ENCODE measurements at places on chromosomes 5 and 9. TPM values are rescaled to one million over a fixed set of nuclear protein-coding genes. Genes with fewer than 3 reads are reported as not detected.

- peak; percentile 17 for DNase-seq
Measured at GRCh38 chr9:109907810-109908458, 127.9 kb downstream of the PALM2AKAP2 start.

DNA sequence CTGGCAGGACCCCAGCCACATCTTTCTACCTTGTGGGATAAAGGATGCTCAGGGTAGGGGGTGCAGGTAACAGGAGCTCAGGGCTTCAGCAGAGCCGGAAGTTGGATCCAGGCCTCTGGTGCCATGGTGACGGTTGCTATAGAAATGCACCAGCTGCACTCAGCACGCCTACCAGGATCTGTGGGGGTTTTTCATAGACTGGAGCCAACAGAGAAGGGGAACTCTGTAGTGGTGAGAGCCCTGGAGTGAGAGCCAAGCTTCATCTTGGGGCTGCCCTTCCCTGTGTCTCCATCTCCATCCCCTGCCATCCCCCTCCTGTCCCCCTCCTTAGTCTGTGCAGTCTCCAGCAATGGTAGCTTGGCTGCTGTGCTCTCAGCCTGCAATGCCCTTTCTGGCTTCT lies 27.5 kb upstream of the BOD1 start:
- DNase-seq, result no peak

DNA sequence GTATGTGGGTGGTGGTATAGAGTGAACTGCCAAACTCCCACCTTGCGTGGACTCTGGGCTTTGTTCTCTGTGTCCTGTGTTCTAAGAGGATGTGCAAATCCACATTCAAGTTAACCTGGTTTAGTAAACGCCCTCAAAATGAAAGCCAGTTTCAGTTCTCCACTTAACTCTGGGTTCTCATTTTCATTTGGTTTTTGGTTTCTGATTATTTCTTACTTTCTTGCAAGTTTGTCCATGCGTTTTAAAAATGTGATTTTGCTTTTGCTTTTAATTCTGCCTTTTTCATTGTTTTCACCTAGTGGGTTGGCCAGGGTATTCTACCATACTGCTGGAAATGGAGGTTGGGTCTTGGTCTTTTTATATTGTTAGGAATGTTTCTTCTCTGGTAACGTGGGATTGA lies 38.2 kb downstream of the GALNT10 start:
- no peak for DNase-seq

Gene PCDHB2
- 0.32 TPM for total RNA-seq

GRCh38 chr5:171388816-171389168 lies 1.1 kb downstream of the NPM1 start:
- DNase-seq, result no peak

GRCh38 chr5:168781941-168782571 lies 202.9 kb upstream of the PANK3 start:
- no peak for DNase-seq

Gene KCNIP1
- not detected for total RNA-seq

DNA sequence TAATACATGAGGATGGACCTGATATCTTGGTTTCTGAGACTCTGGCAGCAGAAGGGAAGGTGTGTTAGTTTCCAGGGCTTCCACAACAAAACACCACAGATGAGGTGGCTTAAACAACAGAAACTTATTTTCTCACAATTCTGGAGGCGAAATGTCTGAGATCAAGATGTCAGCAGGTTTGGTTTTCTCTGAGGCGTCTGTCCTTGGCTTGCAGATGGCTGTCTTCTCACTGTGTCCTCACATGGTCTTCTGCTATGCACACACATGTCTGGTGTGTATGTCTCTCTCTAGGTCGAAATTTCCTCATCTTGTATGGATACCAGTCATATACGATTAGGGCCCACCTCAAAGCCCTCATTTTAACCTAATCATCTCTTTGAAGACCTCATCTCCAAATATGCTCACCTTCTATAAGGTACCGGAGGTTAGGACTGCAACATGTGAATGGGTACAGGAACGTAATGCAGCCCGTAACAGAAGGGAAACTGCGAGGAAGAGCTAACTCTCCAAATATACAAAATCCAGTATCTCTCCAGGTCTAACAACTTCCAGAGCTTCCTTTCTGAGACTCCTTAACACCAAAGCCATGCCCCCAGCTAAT lies 139.8 kb upstream of the SMARCA2 start:
- DNase-seq, result no peak

GRCh38 chr5:116652903-116653302 lies 78.3 kb upstream of the SEMA6A start:
- no peak for DNase-seq

Gene GLRA1
- not detected for total RNA-seq

DNA sequence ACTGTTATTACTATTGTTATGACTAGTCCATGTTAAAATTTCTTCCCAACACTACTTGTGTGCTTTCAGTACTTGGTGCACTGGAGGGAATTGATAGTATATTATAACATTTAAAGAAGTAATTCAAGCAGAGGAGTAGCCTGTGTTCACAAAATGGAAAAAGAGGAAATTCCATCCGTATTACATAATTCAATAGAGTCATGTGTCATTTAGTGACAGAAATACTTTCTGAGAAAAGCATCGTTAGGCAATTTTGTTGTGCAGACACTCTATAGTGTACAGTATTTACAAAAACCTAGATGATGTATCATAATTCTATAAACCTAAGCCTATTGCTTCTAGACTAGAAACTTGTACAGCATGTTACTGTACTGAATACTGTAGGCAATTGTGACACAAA lies 78.3 kb upstream of the PCSK5 start:
- DNase-seq, result no peak

Gene OR13J1
- total RNA-seq, result not detected
